ENCODE measurements at places on chromosomes 13 and 19.

DNA sequence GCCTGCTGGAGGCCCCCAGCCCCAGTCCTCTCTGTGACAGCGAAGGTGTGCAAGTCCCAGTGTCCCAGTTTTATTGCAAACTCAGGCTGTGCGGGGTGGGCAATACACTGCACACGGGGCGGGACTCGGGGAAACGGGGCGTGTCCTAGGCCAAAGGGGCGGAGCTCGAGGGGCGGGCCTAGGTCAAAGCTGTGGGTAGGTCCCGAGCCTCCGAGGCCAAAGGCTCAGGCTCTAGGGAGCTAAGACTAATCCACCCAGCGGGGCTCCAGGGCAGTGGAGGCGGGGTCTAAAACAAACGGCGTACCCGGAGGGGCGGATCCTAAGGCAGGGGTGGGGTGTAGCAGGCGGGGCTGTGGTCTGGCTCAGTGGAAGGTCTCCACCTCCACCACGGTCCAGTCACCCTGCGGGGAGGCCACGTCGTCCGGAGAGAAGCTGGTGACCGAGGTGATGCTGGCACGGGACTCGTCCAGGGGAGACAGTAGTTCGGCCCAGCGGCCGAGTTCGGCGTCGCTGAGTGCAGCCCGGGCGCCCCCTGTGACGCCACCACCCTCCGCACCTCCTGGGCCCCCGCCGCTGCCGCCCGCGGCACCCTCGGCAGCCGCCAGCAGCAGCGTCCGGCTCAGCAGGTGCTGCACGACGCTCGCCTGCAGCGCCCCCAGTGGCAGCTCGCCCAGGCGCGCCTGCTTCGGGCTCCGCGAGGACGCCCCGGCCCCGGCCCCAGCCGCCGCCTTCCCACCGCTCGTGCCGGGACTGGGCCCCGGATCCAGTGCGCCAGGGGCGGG, 5.3 kb downstream of the PRR36 start:
- DNase-seq: peak; percentile 79

GRCh38 chr13:97239306-97239705, 17.2 kb downstream of the MBNL2 start:
- no peak for DNase-seq

GRCh38 chr13:73870970-73871935, 263.0 kb downstream of the KLF12 start:
- DNase-seq: no peak

- no peak for DNase-seq
Measured at GRCh38 chr19:16379521-16380313, 55.1 kb downstream of the KLF2 start.

- DNase-seq: peak; percentile 12
Measured at GRCh38 chr13:40319699-40320579, 346.5 kb downstream of the FOXO1 start.

DNA sequence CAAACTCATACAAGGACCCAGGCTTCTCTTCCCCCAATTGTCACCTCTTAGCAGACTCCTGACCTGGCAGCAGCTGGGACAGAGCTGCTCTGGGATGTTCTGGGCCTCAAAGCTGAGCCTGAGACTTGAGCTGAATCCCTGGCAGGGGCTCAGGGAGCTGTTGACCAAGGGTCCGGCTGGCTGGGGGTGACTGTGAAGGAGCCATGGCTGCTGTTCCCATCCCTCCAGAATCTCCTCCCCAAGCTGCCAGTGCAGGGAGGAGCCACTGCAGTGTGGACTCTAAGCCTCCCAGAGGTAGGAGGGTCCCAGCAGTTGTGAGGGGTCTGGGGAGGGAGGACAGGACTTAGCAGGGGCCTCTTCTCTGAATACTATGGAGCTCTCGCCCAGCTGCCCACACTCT, 2.2 kb downstream of the SIGLEC6 start:
- no peak for DNase-seq

GRCh38 chr13:102599426-102600012, 2.7 kb downstream of the TPP2 start:
- no peak for DNase-seq

DNA sequence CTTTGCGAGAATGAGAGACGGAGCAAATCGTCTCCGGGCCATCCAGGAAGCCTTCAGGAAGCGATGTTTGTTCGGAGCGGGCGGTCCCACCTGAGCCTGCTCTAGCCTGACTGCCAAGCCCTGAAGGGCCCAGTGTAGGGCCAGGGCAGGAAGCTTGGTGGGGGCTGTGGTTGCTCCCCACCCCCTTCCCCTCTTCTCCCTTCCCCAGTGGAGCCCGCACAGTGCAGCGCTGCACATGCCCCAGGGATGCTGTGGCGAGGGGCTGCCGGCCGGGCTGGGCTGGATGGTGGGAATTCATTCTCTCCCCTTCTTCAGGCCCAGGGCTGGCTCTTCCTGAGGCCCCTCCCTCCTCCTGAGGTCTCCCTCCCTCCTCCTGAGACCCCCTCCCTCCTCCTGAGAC, 7.1 kb upstream of the GRTP1 start:
- no peak for DNase-seq

DNA sequence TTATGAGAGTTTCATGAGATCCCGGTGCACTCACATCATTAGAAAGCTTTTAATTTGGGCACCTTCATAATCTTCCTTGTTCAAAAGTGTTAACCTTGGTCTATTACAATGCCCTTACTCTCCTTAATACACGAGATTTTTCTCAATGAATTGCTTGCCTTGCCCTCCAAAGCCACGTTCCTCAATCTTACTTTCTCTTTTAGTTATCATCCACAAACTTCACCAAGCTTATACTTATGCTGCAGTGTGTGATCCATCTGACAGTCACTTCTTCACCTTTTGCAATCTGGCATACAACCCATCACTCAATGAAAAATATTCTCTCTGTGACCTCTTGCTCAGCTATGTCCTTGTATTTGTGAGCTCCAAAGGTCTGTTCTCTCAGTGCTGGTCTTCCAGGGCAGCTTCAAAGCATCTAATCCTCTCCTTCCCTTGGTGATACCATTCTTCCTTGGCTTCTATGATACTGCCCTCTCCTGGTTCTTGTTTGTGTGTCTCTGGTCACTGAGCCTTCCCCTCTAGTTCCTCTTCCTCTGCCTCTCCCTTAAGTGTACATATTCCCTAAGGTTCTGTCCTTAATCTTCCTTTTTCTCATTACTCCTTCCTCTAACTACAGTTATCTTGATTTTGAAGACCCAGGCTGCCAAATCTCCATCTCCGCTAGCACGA, 202.2 kb upstream of the STARD13 start:
- DNase-seq: no peak

GRCh38 chr13:109869312-109870237, 83.2 kb upstream of the IRS2 start:
- DNase-seq: peak; percentile 1

- no peak for DNase-seq
Measured at GRCh38 chr13:32415019-32415418, 12.9 kb downstream of the N4BP2L1 start.

GRCh38 chr19:49347835-49348234, 12.6 kb downstream of the CD37 start:
- no peak for DNase-seq

- DNase-seq: no peak
Measured at GRCh38 chr19:4234862-4235201, 5.5 kb downstream of the EBI3 start.

- DNase-seq: no peak
Measured at GRCh38 chr13:97499181-97499580, 65.2 kb downstream of the RAP2A start.

DNA sequence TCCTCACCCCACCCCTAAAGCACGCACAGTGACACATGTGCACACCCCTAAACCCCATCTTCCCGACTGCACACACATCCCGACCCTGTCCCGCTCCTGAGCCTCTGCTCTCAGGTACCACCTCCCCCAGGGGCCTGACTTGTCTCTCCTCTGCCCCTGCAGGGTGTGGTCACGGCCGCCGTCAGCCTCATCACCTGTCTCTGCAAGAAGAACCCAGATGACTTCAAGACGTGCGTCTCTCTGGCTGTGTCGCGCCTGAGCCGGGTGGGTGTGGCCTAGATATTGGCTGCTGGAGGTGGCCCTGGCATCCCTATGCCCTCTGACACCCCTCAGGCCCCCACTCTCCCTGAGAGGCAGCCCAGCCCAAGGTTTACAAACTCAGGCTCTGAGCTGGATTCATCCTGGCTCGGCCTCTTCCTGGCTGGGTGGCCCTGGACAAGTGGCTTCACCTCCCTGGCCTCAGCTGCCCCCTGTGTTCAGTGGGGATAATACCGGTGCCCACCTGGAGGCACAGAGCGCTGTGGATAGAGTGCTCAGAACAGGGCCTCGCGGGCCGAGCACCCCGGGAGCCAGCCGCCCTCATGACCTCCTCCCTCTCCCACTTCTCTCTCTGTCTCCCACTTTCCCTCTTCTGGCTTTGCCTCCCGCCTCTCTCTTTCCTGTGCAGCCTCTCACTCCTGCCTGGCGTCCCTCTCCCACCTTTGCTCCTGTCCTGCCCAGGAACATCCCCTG, 20.1 kb downstream of the FUZ start:
- no peak for DNase-seq

- no peak for DNase-seq
Measured at GRCh38 chr13:72599178-72599743, 128.2 kb downstream of the MZT1 start.

DNA sequence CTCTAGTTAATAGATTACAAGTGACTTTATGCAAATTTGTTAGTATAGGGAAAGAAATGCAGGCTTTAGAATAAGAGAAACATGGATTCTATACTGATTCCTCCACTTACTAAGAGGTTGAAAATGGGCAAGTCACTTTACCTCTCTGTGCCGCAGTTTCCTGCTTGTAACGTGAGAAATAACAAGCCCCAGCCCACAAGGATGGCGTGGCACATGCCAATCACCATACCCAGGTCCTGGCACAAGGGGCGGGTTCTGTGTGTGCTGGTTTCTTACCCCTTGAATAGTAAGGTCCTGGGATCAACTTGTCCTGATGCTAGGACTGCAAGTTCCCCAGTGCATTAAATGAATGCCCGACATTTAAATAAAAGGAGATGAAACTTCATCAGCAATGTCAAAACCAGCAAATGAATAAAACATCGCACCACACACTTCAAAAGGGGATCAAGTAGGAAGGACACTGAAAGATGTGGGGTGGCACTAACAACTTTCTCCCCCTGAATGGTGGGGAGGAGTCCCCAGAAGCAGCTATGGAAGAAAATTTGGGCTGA, 7.9 kb upstream of the SIGLEC9 start:
- DNase-seq: no peak

- DNase-seq: no peak
Measured at GRCh38 chr19:33717878-33718277, 78.8 kb upstream of the KCTD15 start.

- DNase-seq: no peak
Measured at GRCh38 chr13:106818971-106819370, 251.0 kb upstream of the ARGLU1 start.
